ENCODE measurements at places on chromosomes 13 and 19. TPM values are rescaled to one million over a fixed set of nuclear protein-coding genes. Genes with fewer than 3 reads are reported as not detected.
A peak's percentile ranks its signal among the peaks of the same experiment; 100 is the strongest.

Gene CYP2A7
- not detected for total RNA-seq

Gene UGGT2
- total RNA-seq = 9.1 TPM

DNA sequence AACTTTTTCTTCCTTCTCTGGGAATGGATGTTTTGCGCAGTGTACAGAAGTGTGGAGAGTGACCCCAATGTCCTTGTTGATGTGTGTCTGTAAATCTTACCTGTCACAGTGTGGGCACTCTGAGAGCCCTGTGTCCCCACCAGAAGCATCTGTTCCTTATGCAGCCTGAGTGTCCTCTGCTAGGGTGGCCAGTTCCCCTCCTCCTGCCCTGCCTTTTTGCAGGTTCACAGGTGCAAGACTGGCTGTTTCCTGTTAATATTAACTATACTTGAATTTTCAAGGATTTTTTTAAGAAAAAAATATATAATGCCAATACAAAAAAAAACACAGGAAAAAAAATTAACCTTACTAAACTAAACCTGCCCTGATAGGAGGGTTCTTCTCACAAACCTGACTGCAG is 12.0 kb upstream of the GRAMD1A start:
- H3K36me3 ChIP-seq = no peaks in the 10 kb centered on the region
- DNase-seq = no peak
- no peak overlapping the region for H3K27ac ChIP-seq
- no peaks in the 10 kb centered on the region for H3K27me3 ChIP-seq
- peaks cover 12% of the 10 kb centered on the region for H3K4me1 ChIP-seq
- no peak overlapping the region for H3K4me3 ChIP-seq

DNA sequence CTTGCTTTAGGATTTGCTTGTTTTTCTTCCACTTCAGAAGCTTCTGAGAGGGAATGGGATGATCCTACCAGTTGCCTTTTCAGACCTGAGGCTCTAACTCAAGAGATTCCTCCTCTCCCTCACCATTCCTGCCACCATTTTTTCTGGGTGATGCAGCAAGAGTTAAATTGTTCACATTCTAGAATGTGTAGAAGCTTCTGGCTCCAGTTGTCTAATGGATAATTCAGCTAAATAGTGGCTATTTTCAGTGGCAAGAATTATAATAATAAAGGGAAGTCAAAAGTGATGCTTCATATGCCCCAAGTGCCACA is 20.9 kb downstream of the BBC3 start:
- H3K27me3 ChIP-seq = no peaks in the 10 kb centered on the region
- H3K36me3 ChIP-seq = no peaks in the 10 kb centered on the region
- H3K4me3 ChIP-seq = no peak overlapping the region
- peak overlapping the region; percentile 48 for H3K27ac ChIP-seq

DNA sequence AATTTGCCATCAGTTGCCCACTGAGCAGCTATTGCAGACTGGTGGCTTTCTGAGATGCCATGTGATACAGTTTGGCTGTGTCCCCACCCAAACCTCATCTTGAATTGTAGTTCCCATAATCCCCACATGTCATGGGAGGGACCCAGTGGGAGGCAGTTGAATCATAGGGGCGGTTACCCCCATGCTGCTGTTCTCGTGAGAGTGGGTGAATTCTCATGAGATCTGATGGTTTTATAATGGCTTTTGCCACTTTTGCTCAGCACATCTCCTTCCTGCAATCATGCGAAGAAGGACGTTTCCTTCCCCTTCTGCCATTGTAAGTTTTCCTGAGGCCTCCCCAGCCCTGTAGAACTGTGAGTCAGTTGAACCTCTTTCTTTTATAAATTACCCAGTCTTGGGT is 34.8 kb upstream of the ANKRD10 start:
- no peak for DNase-seq
- no peak overlapping the region for H3K4me3 ChIP-seq
- no peak overlapping the region for H3K27ac ChIP-seq
- no peaks in the 10 kb centered on the region for H3K4me1 ChIP-seq
- H3K27me3 ChIP-seq = no peaks in the 10 kb centered on the region
- H3K36me3 ChIP-seq = no peaks in the 10 kb centered on the region

DNA sequence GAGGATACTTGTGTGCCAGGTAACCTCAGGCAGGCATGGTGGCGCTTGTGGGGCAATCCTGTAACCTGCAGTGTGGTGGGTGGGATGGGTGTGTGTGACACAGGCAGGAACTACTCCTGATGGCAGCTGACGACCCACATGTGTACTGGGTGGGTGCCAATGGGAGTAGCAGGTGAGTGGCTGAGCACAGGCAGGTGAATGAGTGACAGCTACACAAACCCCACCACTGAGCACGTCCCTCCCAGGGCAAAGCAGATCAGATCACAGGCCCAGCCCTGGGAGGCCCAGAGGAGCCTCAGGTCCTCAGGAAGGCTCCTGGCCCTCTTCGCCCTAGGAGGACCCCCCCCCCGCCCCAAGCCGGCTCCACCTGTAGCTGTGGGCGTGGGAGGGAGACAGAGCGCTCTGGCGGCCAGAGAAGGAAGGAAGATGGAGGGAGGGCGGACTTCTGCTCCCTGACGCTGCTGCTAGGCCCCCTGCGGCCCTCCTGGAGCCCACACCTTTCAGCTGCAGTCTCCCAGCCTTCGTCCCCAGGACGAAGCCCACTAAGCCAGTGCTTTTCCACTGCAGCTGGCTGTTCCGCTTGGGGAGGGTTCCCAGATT is 1.3 kb upstream of the ZNF181 start:
- H3K36me3 ChIP-seq = peaks cover 23% of the 10 kb centered on the region
- no peaks in the 10 kb centered on the region for H3K27me3 ChIP-seq
- H3K4me3 ChIP-seq = peak overlapping the region; percentile 91
- no peak for DNase-seq
- H3K27ac ChIP-seq = peak overlapping the region; percentile 100

- H3K27ac ChIP-seq = peak overlapping the region; percentile 59
- no peaks in the 10 kb centered on the region for H3K27me3 ChIP-seq
- no peak for DNase-seq
- peak overlapping the region; percentile 18 for H3K4me3 ChIP-seq
- H3K4me1 ChIP-seq = no peaks in the 10 kb centered on the region
- H3K36me3 ChIP-seq = no peaks in the 10 kb centered on the region
These were observed 23.3 kb downstream of the SERP2 start for GRCh38 chr13:44396701-44397580.

DNA sequence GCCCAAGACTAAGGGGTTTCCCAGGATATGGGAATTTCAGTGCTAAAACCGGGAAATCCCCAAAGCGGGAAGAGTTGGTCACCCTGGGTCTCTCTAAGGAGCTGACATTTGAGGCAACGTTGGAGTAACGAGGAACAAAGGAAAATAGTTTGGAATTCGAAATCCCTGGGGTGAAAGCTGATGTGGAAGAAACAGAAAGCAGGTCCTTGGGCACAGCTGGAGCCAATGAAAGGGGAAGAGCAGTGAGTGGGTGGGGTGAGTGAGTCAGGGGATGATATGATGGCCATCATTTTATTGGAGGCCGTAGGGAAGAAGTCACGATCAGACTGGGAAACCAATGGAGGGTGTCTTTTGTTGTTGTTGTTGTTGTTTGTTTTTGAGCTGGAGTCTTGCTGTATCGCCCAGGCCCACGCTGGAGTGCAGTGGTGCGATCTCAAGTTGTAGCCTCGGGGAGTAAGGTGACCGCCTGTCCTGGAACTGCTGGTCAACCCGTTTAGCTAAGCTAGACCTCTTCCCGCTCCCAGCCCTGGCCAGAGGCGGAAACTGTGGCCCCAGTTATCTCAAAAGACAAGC is 3.4 kb upstream of the RFX2 start:
- peaks cover 12% of the 10 kb centered on the region for H3K27me3 ChIP-seq
- no peak for DNase-seq
- H3K4me1 ChIP-seq = peaks cover 13% of the 10 kb centered on the region
- H3K4me3 ChIP-seq = no peak overlapping the region
- H3K27ac ChIP-seq = no peak overlapping the region

DNA sequence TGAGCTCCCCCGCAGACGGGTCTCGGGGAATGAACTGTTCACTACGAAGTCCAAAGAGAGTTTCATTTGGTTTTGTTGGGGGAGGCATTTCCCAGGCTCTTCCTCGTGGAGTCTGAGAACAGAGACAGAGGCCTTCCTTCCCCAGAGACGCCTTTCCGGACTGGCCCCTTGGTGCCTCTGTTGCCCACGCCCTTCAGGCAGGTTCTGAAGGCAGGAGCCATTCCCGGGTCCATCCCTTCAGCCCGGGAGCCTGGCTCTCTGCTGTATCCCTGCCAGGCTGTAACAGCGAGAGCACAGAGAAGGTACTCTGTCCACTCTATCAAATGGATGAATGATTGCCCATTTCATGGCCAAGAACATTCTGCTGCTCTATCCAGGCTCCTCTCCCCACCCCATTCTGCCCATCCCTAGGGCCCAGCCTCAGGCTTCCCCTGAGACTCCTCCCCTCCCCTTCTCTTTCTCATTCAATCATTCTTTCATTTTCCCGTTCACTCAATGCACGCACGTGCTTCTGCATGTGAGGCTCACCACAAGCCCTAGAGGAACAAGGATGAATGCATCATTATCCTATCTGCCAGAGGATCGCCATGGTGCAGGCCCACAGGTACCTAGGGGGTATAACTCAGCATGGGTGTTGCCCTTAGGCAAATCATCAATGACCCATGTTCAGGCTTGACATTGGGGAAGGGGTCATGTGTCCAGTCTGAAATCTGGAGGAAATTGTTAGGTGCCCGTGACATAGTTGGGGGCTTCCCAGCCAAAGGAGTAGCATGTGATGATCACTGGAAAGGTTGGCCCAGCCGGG is 298.6 kb downstream of the ZNF536 start:
- DNase-seq = no peak
- H3K27me3 ChIP-seq = peaks cover 9% of the 10 kb centered on the region
- H3K36me3 ChIP-seq = no peaks in the 10 kb centered on the region
- no peak overlapping the region for H3K27ac ChIP-seq
- H3K4me1 ChIP-seq = peaks cover 4% of the 10 kb centered on the region

- no peak overlapping the region for H3K4me3 ChIP-seq
- DNase-seq = peak; percentile 6
- no peaks in the 10 kb centered on the region for H3K36me3 ChIP-seq
- H3K27ac ChIP-seq = no peak overlapping the region
These were observed 16.6 kb downstream of the RASA3 start for GRCh38 chr13:114115796-114116195.

Data from gastrocnemius medialis (tissue), 4 donors.